ENCODE measurements at places on chromosomes 3 and 15. TPM values are rescaled to one million over a fixed set of nuclear protein-coding genes. Genes with fewer than 3 reads are reported as not detected.

GRCh38 chr3:45978006-45978761 lies 17.4 kb downstream of the FYCO1 start:
- no peak for DNase-seq

DNA sequence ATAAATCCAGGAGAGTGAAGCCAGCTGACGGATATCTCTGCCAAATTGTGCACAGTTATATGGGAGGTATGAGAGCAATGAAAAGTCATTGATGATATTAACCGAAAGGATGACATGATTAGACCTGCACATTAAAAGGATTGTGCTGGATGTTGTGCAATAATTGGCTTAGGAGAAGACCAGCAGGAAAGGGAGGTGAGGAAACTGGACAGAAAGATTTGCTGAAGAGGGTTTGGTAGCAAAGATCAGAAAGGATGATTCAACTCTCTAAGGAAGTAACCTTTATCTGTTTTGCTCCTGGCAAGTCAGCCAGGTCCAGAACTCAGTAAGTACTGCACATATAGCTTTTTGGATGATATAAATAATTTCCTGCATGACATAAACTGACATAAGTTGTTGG lies 704.7 kb downstream of the GRM7 start:
- no peak for DNase-seq

The CDHR4 gene
- polyA plus RNA-seq: not detected

GRCh38 chr3:22039161-22039560 lies 288.2 kb upstream of the ZNF385D start:
- DNase-seq: no peak

- no peak for DNase-seq
Observed at GRCh38 chr15:69351333-69351732, 52.6 kb downstream of the PAQR5 start.

- no peak for DNase-seq
Observed at GRCh38 chr3:5188419-5189221, 1.1 kb downstream of the EDEM1 start.

- no peak for DNase-seq
Observed at GRCh38 chr3:124671106-124671505, 59.1 kb upstream of the UMPS start.

- no peak for DNase-seq
Observed at GRCh38 chr3:192958219-192958872, 40.7 kb upstream of the MB21D2 start.

DNA sequence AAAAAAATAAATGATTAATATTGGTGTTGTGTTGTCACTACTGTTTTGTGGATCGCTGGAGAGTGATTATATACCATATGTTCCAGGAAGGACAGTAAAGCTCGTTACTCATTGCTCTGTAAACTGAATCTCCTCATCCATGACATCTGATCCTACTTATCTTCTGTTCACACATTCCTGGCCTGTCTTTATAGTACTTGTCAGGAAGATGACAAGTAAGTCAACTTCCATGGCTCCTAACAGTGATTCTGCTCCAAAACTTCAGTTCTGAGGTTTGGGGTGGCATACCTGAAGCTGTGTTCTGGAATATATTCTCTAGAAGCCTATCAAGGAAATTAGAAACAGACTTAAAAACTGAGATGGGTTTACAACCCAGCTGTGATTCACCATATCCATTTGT lies 288.9 kb downstream of the ZBBX start:
- no peak for DNase-seq

DNA sequence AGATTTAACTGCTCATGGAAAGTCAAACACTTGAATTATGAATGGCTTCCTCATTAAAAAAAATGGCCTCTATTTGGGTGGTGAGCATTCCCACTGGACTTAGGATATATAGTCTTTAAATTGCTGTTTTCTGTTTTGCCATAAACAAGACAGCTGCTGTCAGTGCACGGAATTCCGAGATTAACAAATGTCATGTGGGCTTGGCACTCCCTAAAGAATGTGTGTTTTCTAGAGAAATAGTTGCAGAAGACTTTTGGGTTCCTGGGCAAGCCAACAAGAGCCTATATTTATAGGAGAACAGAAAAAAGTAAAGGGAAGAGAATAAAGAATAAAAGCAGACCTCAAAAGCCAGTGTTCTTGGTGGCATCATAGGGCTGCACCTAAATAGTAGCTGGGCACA lies 13.6 kb upstream of the TFG start:
- no peak for DNase-seq

DNA sequence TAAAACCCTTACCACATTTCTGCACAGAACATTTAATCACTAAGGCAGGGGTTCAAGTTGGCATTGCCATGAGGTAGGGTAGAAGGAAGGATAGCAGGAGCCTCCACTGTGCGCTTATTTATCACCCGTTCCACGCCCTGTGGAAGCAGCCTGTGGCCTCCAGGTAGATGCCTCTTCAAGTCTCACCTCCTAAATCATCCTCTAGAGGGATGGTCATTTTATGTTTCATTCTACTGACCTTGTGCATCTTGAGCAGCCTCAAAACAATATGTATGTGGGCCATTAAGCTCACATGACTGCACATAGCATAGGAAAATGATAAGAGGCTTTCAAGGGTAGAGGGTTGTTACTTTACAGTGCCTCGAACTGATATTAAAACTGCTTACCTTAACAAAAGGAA lies 546.2 kb downstream of the GRM7 start:
- DNase-seq: no peak

The GRK7 gene
- not detected for polyA plus RNA-seq

DNA sequence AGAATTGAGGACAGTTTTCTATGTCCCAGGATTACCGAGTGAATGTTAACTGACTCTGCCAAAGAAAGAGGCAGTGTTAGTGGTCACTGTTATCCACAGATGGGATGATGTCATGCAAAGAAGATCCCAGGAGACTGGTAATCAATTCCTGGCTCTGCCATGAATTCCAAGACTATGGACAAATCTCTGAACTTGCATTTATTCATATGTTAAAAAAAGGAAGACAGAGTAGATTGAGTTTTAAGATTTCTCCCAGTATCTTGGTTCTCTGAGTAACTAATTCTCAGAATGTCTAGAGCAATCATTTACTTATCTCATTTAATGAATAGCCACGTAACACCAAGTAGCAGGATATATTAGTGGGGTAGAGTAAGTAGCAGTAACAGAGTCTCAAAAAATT lies 11.5 kb upstream of the MAP3K13 start:
- no peak for DNase-seq

The KCNMB2 gene
- polyA plus RNA-seq: 23.8 TPM

The RYR3 gene
- 6.8 TPM for polyA plus RNA-seq

DNA sequence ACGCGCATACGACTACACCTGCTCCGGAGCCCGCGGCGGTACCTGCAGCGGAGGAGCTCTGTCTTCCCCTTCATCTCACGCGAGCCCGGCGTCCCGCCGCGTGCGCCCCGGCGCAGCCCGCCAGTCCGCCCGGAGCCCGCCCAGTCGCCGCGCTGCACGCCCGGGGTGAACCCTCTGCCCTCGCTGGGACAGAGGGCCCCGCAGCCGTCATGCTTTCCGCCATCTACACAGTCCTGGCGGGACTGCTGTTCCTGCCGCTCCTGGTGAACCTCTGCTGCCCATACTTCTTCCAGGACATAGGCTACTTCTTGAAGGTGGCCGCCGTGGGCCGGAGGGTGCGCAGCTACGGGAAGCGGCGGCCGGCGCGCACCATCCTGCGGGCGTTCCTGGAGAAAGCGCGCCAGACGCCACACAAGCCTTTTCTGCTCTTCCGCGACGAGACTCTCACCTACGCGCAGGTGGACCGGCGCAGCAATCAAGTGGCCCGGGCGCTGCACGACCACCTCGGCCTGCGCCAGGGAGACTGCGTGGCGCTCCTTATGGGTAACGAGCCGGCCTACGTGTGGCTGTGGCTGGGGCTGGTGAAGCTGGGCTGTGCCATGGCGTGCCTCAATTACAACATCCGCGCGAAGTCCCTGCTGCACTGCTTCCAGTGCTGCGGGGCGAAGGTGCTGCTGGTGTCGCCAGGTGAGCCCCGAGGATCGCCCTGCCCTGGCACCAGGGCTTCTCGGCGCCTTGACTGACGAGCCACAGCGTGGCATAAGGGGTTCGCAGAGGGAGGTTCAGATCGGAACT lies 420 bp downstream of the SLC27A2 start:
- DNase-seq: no peak

DNA sequence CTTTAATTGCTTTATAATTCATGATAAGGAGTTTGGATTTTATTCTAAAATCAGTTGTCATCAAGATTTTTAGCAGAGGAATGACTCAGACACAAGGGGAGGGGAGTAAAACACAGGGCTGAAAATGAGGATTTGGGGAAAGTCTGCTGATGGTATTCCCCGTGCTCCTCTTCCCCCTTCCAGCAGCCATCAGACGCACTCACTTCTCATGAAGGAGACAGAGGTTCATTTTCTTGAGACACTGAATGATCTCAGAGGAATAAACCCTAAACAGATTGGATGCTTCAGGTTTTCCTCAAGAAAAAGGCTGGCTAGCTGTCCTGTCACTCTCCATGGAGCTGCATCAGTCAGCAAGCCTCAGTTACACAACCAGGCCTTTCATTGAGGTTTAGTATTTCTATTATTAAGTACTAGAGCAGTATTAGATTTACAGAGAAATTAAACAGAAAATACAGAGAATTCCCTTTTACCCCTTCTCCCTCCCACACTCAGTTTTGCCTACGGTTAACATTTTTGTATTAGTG lies 166.4 kb downstream of the C3orf70 start:
- DNase-seq: no peak

DNA sequence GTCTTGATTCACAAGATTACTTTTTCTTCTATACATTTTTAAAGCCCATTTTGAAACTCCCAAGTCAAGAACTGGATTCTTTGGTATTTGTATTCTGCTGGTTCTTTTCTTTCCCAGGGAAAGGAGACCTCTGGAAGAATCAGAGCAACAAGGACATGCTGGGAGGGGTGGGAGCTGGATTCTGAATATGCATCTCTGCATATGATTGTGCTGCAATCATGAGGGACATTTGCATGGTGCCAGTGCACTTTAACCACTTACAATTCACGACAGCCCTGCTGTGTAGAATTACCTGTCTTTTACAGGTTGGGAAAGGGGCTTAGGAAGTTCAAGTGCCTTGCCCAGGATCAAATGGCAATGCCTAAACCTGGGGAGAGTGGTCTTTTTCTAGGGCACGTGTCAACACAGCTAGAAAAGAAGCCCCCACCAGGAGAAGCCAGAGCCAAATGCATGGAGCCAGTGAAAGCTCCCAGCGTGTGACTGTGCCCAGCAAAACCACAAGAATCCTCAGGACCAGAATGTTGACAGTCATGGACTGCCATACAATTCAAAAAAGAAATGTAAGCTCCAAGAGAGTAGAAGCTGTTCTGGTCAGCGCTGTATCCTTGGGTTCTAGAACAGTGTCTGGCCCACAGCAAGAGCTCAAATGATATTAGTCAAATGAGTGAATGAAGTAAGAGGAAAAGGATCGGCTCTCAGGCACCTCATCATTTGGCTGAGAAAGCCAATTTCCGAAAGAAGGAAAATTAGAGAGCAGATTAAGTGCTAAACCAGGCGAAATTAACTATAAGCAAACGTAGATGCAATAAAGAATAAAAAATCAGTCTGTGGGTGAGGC lies 84.5 kb upstream of the MEF2A start:
- no peak for DNase-seq

- DNase-seq: no peak
Observed at GRCh38 chr3:44958386-44958785, 17.6 kb downstream of the ZDHHC3 start.

GRCh38 chr15:60324706-60325438 lies 72.9 kb downstream of the ANXA2 start:
- DNase-seq: no peak

- DNase-seq: no peak
Observed at GRCh38 chr3:121995161-121996137, 26.6 kb downstream of the ILDR1 start.

DNA sequence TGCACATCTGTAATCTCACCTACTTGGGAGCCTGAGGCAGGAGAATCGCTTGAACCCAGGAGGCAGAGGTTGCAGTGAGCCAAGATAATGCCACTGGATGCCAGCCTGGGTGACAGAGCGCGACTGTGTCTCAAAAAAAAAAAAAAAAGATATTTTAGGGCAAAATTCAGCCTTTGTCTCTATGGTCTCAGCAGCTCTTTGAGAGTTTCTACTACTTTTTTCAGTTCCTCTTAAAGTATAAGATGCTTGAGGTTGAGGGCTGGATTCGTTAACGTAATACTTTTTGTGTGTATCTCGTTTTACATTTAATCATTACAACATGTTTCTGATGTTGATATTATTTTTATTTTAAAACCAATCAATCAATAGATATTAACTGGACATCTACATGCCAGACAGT lies 381.2 kb upstream of the TBL1XR1 start:
- no peak for DNase-seq

The ITIH3 gene
- polyA plus RNA-seq: 7.2 TPM

GRCh38 chr3:47910777-47911440 lies 105.3 kb downstream of the MAP4 start:
- no peak for DNase-seq

- no peak for DNase-seq
Observed at GRCh38 chr3:171757361-171758034, 52.8 kb downstream of the PLD1 start.

- DNase-seq: no peak
Observed at GRCh38 chr3:175207361-175207760, 348.2 kb downstream of the NAALADL2 start.

The DOCK3 gene
- 2.2 TPM for polyA plus RNA-seq

DNA sequence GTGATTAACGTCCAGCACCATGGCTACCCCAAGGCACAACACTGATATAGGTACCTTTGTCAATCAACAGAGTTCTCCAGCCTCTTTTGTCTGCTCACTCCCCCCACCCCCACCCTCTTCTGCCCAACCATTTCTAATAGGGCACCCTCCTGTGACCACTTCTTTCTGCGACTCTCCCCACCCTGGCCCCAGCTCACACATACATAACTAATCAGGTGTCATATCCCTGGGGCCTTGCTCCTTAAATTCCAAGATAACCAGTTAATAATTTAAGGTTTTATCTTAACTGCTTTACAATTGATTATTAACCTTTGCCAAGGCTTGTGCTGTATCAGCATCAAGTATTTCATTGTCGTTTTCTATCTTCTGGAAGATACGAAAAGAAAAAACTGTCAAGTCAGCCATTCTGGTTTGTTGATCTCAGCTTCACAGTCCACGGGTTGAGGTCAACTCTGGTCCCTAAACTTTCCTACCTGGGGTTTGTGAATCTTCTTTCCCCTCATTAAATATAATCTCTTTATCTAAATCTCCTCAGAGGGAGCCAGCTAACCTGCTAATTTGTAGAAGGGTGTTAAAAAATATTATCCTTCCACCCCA lies 27.3 kb upstream of the SLC28A2 start:
- no peak for DNase-seq

The AHSG gene
- polyA plus RNA-seq: 0.50 TPM

The COX17 gene
- polyA plus RNA-seq: 48.1 TPM
